Ecto neural progenitor cell (in vitro differentiated cells): ENCODE measurements at places on chromosomes 11 and 22.
A peak's percentile ranks its signal among the peaks of the same experiment; 100 is the strongest.

DNA sequence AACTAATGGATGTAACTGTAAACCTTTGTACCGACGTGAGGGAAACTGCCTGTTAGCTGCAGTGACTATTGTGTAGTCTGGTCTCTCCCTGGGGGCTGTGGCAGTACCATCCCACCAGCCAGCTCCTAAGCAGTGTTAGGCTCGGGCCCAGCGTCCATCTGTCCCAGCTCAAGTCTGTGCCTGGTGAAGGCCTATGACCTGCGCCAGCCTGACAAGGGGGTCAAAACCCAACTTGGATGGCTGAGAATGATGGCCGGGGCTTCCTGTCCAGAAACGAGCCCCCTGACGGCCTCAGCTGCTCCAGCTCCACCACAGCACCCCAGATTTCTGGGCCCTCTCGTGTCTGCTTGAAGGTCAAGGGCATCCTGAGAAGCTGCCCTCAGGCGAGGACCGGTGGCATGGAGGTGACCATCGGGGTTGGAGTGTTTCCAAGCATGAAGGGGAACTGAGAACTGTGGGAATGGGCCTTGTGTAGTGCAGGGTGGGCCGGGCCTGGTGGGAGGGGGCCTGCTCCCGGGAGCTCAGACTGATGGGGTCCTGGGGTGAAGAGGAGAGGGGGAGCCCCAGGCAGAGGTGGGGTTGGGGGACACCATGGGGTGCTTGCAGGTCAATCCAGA lies 14.3 kb upstream of the SPI1 start:
- no peak for DNase-seq

- no peak for DNase-seq
Observed at GRCh38 chr11:61885166-61885778, 6.1 kb downstream of the FADS3 start.

DNA sequence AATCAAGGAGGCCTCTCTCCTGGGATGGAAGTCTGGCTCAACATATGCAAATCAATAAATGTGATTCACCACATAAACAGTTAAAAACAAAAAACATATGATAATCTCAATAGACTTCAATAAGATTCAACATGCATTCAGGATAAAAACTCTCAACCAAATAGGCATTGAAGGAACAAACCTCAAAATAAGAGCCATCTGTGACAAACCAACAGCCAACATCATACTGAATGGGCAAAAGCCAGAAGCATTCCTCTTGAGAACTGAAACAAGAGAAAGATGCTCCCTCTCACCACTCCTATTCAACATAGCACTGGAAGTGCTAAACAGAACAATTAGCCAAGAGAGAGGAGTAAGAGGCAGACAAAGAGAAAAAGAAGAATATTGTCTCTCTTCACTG lies 54.0 kb upstream of the SEZ6L start:
- DNase-seq, result no peak

DNA sequence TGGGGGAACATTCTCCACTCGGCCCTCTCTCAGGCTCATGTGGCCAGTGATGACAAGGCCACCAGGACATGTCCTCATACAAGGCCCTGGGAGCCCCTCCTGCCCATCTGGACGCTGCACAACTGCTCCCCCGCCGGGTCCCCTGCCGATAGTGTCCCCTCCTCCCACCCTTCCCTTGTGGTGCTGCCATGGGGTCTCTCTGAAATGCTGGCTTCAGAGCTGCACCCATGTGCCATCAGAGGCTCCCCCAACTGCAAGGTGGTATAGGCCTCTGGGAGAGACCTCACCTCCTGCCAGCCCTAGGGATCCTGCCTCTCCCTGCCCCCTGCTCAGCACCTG lies 113.0 kb downstream of the KCNQ1OT1 start:
- DNase-seq, result no peak

DNA sequence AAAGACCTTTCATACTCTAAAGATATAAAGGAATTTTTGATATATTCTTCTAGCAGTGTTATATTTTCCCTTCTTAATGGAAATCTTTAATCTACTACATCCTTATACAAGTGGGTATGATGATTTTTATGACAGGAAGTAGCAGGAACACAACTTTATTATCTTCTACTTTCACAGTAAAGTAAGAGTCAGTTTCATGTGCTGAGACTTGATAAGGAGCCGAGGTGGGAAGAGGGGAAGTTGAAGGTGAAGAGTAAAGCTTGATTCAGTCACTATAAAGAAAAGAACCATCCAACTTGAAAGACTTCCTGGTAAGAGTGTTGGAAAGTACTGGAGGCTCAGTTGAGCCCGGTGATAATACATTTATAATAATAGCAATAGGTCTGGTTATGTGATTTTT lies 82.1 kb upstream of the PTH start:
- no peak for DNase-seq

- DNase-seq, result no peak
Observed at GRCh38 chr22:37571992-37572373, 7.9 kb downstream of the LGALS2 start.

DNA sequence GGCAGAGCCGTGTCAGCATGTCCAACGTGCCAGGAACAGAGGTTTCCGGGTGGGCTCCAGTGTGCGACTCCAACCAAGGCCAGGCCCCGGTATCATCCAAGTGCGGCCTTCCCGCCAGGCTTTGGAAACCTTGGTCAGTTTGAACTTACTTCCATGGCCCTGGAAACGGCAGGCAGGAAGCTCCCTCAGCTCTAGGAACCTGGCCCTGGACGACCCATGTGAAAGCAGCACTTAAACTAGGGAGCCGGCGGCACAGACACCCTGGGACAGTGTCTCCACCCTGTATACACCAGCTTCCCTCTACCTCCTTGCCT lies 65.2 kb downstream of the MYH9 start:
- no peak for DNase-seq

DNA sequence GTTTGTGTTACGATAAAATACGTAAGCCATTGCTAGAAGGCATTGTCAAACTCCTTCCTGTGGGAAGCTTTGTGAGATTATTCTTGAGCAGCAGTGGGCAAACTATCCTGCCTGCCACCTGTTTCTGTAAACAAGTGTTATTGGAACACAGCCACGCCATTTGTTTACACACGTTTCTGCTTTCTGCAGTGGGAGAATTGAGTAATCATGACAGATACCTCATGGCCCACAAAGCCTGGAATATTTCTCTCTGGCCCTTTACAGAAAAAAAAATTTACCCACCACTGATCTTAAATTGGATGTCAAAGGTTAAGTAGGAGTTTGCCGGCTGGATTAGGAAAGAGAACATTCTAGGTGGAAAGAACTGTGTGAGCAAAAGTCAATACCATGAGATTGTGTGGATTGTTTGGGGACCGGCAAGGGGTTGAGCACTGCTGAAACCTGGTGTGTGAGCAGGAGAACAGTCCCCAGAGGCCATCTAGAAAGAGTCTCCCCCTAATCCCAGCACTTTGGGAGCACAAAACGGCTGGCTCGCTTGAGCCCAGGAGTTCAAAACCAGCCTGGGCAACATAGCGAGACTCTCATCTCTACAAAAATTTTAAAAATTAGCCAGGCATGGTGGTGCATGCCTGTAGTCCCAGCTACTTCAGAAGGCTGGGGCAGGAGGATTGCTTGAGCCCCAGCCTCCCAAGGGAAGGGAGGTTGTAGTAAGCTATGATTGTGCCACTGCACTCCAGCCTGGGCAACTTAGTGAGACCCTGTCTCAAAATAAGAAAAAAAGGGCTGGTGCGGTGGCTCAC lies 6.0 kb upstream of the PLA2G6 start:
- DNase-seq, result no peak

- no peak for DNase-seq
Observed at GRCh38 chr22:43876866-43877509, 14.7 kb upstream of the SULT4A1 start.

DNA sequence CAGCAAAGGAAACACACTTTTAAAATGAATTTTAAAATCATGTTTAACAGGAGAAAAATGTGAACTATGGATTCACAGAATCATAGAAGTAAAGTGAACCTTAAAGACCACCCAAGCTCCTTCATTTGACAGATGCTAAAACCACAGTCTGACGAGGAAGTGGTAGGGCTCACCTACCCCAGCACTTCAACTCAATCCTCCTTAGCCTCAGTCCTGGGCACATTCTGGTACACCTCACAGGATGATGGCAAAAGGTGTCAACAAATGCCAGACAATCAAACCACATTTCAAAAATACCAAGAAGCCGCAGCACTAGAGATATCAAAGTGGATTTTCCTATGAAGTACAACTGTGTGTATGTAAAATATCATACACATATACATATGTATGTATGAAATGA lies 43.1 kb downstream of the PITPNB start:
- no peak for DNase-seq

DNA sequence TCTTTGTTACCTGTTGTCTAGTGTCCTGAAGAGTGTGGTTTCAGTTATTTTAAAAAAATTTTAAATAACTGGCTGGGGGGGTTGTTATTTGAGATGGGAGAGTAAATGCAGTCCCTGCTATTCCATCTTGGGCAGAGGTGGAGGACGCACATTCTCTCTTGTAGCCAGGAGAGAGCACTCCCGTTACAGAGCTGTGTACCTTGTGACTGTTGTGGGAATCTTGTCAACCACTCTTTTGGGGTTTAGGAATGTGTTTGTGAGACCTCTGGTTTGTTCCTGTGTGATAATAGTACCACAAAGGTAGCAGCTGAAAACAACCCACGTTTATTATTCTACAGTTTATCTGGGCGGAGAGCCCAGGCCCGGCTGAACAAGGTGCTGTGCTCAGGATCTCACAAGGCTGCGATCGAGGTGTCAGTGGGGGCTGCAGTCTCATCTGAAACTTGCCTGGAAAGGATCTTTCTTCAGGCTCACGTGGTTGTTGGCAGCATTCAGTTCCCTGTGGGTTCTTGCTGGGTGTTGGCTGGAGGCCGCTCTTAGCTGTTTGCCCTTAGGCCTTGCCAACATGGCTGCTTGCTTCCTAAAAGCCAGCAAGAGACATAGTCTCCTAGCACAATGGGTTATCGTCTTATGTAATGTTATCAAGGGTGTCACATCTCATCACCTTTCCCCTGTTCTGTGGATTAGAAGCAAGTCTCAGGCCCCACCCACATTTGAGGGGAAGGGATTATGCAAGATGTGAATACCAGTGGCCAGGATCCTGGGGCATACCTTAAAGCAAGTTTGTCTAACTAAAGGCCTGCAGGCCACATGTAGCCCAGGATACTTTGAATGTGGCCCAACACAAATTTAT lies 20.6 kb downstream of the IGHMBP2 start:
- no peak for DNase-seq

DNA sequence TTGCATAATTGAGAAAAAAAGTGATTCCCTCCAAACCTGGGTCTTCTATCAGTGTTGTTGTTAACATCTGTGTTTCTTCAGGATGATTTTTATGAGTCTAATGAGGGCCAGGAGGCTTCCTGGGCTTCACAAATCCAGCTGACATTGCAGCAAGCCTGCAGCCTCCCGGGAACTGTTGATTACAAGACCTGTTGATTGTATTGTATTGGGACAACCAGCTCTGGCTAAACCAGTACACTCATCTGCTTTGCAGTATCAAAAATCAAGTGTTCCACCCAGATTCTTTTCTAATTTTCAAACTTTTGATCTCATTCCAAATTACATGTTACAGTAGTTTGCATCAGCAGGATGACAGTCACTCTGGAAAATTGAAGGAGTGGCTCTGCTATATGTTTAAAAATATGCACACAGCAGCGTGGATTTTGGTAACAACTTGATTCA lies 16.1 kb upstream of the PRSS23 start:
- no peak for DNase-seq

- DNase-seq, result no peak
Observed at GRCh38 chr22:19516378-19517170, 7.6 kb downstream of the CLDN5 start.

GRCh38 chr11:129998107-129998506 lies 4.5 kb downstream of the PRDM10 start:
- no peak for DNase-seq

DNA sequence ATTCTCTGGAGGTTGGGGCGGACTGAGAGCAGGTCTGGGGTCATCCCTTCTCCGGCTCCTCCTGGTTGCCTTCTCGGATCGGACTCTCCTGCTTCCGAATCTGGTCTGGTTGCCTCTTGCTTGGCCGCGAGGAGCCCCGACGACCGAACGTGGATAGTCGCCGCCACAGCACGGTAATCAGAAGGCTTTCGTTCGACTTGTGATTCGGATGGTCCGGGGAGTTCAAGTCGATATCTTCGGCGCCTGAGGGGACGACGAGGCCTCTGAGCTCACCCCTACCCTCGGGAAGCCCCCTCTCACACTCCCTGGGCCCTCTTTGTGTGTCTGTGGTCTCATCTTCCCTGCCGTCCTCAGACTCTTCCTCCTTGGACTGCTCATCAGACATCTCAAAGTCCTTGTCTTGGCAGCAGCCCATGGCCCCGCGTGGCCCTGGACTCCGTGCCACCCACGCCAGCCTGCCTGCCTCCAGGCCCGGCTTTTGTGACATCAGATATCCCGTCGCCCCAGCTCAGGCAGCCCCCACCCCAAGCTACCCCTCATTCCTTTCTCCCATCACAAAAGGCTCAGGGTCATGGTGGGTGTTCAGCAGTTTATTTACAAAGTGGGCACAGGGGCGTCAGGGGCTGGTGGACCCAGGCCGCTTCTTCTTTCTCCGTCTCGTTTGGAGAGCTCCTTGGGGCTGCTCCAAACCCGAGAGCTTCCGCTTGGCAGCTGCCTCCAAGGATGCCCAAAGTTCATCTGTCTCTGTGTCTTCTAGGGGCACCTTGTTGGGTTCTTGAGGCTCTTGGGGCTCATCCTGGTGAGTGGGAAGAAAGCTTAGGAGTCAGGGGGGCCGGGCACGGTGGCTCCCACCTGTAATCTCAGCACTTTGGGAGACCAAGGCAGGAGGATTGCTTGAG lies at the start of gene TEX54:
Gene TEX54, minus strand, starts transcription at position 506 of the 899 bp plus-strand sequence.
- no peak for DNase-seq

- no peak for DNase-seq
Observed at GRCh38 chr22:29382580-29383302, 5.6 kb downstream of the AP1B1 start.

GRCh38 chr11:112762707-112763090 lies 198.5 kb upstream of the NCAM1 start:
- no peak for DNase-seq

DNA sequence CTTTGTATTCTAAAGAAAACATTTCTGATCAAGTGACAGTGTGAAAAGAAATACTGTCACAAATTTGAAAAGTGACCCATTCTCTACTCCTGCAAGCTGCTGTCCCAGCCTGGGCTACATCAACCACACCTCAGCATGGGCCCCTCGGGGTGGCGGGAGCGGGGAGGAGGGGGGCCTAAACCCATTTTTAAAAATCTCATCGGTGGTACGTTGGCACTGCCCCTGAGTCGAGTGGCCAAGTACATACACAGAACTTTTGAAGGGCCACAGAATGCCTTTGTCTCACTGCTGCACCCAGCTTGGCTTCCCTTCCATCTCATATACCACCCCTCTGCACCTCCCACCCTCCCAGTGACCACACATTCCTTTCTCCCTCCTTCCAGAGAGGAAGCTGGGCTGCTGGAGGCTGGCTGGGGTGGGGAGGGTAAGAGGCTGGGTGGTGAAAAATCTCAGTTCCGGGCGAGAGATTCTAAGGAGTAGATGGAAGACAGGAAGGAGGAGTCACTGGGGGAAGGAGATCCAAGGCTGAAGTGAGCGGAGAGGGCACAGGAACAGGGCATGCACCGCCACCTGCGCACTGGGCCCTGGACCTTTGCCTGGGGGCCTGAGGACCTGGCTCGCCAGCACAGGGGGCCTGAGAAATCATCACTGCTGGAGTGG lies 21.1 kb downstream of the FXYD6 start:
- peak; percentile 39 for DNase-seq

GRCh38 chr11:61092280-61092766 lies 10.0 kb upstream of the CD5 start:
- DNase-seq, result no peak

- no peak for DNase-seq
Observed at GRCh38 chr22:23119494-23120414, 22.0 kb downstream of the RSPH14 start.
